Activated naive CD4-positive, alpha-beta T cell treated with anti-CD3 and anti-CD28 coated beads, Interleukin-2, amount 10 ng/mL, durations not matched to agents 7 days and 5 days (primary cell): ENCODE measurements at places on chromosomes 5 and 9.

DNA sequence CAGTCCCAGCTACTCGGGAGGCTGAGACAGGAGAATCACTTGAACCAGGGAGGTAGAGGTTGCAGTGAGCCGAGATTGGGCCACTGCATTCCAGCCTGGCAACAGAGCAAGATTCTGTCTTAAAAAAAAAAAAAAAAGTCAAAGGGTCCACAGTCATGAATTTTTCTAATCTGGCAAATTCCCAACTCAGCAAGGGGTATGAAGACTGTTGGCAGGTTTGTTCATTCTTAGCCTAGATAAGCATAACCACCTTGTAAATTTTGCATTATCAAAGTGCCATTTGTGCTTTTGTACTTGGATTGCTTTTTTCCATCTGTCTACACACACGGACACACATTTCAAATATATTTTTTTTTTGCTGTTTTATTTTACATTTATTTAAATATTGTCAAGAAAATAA, 299.8 kb upstream of the NUDT12 start:
- H3K36me3 ChIP-seq = no peaks in the 10 kb centered on the region
- no peaks in the 10 kb centered on the region for H3K27me3 ChIP-seq
- no peak for DNase-seq
- no peak overlapping the region for H3K4me3 ChIP-seq

DNA sequence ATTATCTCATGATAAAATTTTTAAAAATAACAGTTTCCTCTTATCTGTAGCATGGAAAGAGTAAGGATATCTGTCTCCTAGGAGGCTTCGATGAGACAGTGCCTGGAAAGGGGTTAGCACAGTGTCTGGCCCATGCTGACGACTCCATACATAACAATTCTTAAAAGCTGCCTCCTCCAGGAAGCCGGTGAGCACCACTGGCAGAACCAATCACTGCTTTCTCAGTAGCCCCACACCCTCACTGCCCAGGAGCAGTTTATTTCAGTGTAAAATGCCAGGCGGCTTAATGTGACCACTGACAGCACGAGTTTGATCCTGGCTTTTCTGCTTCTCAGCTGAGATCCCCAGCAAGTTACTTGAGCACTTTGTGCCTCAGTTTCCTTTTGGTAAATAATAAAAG, 1.2 kb upstream of the NIPAL4 start:
- DNase-seq = no peak
- no peak overlapping the region for H3K27ac ChIP-seq
- no peaks in the 10 kb centered on the region for H3K36me3 ChIP-seq
- H3K4me1 ChIP-seq = peaks cover 19% of the 10 kb centered on the region
- no peak overlapping the region for H3K4me3 ChIP-seq

DNA sequence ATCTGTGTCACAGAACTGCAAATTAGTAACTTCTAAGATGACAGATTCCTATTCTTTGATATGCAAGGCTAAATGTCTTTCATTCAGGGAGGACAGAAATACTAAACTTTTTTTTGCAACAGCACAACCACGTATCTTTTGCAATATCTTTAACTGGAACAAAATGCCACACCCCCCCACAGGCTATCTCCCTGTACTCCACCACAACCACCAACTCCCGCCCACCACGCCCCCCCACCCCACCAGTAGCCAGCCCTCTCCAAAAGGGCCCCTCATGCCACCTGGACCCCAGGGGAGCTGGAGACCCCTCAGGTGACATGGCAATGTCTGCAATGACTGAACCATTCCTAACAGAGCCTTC, 131.8 kb downstream of the ROR2 start:
- DNase-seq = no peak
- H3K4me1 ChIP-seq = no peaks in the 10 kb centered on the region
- no peaks in the 10 kb centered on the region for H3K36me3 ChIP-seq
- H3K4me3 ChIP-seq = no peak overlapping the region
- H3K27me3 ChIP-seq = peaks cover 7% of the 10 kb centered on the region

DNA sequence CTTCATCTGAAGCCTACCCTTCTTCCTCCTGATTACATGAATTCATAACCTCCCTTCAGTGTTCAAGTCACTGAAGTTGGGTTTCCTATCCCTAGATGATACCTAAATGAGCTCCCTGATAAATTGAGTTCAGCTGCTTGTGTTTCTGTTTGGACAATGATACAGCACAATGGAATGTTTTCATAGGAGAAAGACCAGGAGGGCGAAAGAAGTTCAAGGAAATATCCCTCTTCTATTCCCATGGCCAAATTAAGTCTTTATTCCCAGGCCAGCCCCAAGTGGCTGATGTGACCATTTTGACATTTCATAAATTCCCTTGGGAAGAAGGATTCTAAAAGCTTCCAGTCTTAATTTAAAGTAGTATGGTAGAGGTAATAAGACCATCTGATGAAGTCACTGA, 555.8 kb upstream of the CLINT1 start:
- peaks cover 4% of the 10 kb centered on the region for H3K27me3 ChIP-seq
- H3K36me3 ChIP-seq = no peaks in the 10 kb centered on the region
- H3K4me3 ChIP-seq = no peak overlapping the region
- H3K27ac ChIP-seq = no peak overlapping the region
- no peak for DNase-seq

DNA sequence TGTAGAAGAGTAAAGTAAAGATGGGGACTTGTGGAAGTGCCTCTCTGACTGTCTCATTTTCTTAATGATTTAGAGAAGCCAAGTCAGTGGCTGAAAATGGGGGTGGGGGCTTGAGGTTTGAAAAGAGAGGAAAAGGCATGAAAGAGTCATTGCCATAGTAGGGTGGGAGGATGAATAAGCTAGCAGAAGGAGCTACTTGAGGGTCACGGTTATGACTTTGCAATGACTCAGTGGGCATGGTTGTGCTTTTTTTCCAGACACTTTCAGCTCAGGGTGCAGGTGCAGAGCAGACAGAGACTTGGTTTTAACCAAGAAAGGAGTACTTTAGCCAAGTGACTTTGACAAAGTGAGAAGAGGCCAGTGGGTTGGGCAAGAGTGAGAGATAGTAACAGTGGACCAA, 117.8 kb downstream of the PTTG1 start:
- H3K36me3 ChIP-seq = no peaks in the 10 kb centered on the region
- H3K27ac ChIP-seq = no peak overlapping the region
- DNase-seq = no peak
- H3K27me3 ChIP-seq = no peaks in the 10 kb centered on the region
- no peaks in the 10 kb centered on the region for H3K4me1 ChIP-seq
- H3K4me3 ChIP-seq = no peak overlapping the region

- no peaks in the 10 kb centered on the region for H3K4me1 ChIP-seq
- H3K27me3 ChIP-seq = no peaks in the 10 kb centered on the region
- H3K36me3 ChIP-seq = no peaks in the 10 kb centered on the region
- no peak overlapping the region for H3K4me3 ChIP-seq
- DNase-seq = no peak
Measured at GRCh38 chr9:135695036-135695435, 4.2 kb downstream of the SOHLH1 start.

GRCh38 chr5:124677374-124678351, 68.8 kb downstream of the ZNF608 start:
- no peaks in the 10 kb centered on the region for H3K4me1 ChIP-seq
- no peak overlapping the region for H3K4me3 ChIP-seq
- no peaks in the 10 kb centered on the region for H3K27me3 ChIP-seq
- no peak overlapping the region for H3K27ac ChIP-seq

DNA sequence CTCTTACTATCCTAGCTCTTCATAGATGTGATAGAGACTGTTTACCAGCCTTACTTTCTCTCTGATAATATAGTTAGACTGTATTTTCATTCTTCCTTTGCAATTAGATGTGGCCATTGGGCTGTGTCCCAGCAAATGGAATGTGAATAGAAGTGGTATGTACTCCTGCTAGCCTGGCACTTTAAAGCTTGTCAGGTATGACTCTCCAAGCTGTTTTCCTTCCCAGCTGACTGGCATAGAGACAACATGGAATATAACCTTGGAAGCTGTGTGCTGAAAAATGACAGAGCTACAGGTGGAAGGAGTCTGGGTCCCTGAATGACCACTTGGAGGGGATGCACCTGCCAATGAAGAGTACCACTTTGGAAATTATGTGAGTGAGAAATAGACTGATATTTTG, 116.2 kb downstream of the DIRAS2 start:
- no peaks in the 10 kb centered on the region for H3K36me3 ChIP-seq
- DNase-seq = no peak

- H3K27me3 ChIP-seq = no peaks in the 10 kb centered on the region
- no peak for DNase-seq
- H3K4me3 ChIP-seq = no peak overlapping the region
- H3K27ac ChIP-seq = no peak overlapping the region
Measured at GRCh38 chr5:89282554-89283510, 399.8 kb upstream of the MEF2C start.

- H3K4me3 ChIP-seq = no peak overlapping the region
- peaks cover 34% of the 10 kb centered on the region for H3K4me1 ChIP-seq
- DNase-seq = peak; percentile 72
- H3K36me3 ChIP-seq = no peaks in the 10 kb centered on the region
- peaks cover 89% of the 10 kb centered on the region for H3K27me3 ChIP-seq
- no peak overlapping the region for H3K27ac ChIP-seq
Measured at GRCh38 chr5:139651853-139652787, 4.0 kb downstream of the CXXC5 start.

DNA sequence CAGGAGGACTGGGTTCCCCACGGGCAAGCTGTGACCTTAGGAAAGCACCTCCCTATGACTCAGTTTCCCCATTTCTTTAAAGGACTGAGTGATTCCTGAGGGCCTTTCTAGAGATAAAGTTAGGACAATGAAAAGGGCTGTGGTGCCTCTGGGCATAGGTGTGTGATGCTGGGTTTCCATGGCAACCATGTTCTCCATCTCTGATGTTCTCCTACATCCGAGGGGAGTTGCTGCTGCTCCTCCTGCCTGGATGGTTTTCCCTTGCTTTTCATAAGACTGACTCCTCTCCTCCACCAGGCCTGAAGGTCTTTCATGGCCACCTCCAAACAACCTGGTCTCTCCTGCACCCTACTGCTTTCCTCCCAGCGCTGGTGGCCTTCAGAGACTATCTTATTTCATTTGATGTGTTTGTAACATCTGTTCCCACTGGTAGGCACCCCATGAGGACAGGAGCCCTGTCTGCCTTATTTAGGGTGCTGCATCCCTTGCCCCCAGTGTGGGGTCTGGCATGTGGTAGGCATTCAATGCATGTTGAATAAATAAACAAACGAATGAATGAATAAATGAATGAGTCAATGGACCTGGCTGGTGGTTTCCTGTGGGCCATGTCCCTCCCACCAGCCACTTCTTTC, 112.2 kb upstream of the HAND1 start:
- peaks cover 35% of the 10 kb centered on the region for H3K27me3 ChIP-seq
- H3K27ac ChIP-seq = no peak overlapping the region
- H3K4me3 ChIP-seq = no peak overlapping the region
- no peak for DNase-seq
- no peaks in the 10 kb centered on the region for H3K36me3 ChIP-seq

- no peaks in the 10 kb centered on the region for H3K4me1 ChIP-seq
- no peak overlapping the region for H3K27ac ChIP-seq
- no peak for DNase-seq
- no peak overlapping the region for H3K4me3 ChIP-seq
Measured at GRCh38 chr5:21774801-21775200, 1078.3 kb downstream of the CDH12 start.

- H3K27ac ChIP-seq = no peak overlapping the region
- H3K36me3 ChIP-seq = no peaks in the 10 kb centered on the region
- H3K4me3 ChIP-seq = no peak overlapping the region
- peaks cover 22% of the 10 kb centered on the region for H3K27me3 ChIP-seq
- DNase-seq = no peak
- peaks cover 7% of the 10 kb centered on the region for H3K4me1 ChIP-seq
Measured at GRCh38 chr9:87742813-87743428, 17.0 kb downstream of the CTSL start.

DNA sequence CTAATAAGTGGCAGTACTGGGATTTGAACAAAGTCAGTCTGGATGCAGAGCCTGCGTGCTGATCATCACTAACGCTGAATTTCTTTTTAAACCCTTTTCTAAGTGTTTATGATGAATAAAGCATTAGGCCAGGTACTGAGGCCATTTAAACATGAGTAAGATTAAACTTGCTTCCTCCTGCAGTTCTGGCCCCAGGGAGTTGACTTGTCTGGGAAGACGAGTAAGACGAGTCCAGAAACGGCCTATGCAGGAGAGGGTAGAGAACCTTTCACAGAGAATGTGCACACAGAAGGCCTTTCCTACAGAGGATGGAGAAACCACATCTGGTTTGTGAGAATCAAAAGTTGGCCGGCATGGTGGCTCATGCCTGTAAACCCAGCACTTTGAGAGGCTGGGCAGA, 42.9 kb downstream of the SPRY4 start:
- no peaks in the 10 kb centered on the region for H3K36me3 ChIP-seq
- no peak overlapping the region for H3K27ac ChIP-seq
- H3K4me1 ChIP-seq = no peaks in the 10 kb centered on the region
- no peak for DNase-seq
- H3K27me3 ChIP-seq = peaks cover 16% of the 10 kb centered on the region

- no peaks in the 10 kb centered on the region for H3K4me1 ChIP-seq
- no peaks in the 10 kb centered on the region for H3K36me3 ChIP-seq
- H3K27ac ChIP-seq = no peak overlapping the region
- H3K27me3 ChIP-seq = no peaks in the 10 kb centered on the region
- peak; percentile 17 for DNase-seq
- no peak overlapping the region for H3K4me3 ChIP-seq
Measured at GRCh38 chr5:166441-167372, 24.6 kb upstream of the LRRC14B start.

- no peak for DNase-seq
- no peak overlapping the region for H3K4me3 ChIP-seq
- no peaks in the 10 kb centered on the region for H3K4me1 ChIP-seq
Measured at GRCh38 chr9:89293014-89293413, 18.0 kb upstream of the CKS2 start.

DNA sequence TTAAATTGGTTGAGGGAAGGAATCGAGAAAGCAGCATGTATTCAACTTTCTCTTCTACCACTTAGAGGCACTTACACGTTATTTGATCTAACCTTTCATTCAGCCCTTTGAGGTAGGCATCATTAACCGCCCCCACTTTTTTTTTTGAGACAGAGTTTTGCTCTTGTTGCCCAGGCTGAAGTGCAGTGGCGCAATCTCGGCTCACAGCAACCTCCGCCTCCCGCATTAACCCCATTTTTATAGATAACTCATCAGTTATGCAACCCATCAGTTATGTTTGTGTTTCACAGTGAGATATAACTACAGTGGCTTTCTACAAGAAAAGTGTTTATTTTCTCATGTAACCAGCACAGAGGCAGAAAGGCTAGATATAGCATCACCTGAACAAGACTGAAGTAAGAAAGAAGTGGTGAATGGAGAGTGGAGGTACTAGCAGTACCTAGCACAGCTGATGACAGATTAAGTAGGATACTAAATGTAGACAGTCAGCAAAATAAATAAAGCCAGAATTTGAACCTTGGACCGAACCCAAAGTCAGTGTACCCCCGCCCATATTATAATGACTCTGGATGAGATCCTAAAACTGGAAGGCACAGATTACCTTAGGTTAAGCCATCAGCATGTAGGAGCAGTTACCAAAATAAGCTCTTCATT, 91.2 kb downstream of the PJA2 start:
- H3K27ac ChIP-seq = no peak overlapping the region
- H3K4me3 ChIP-seq = no peak overlapping the region
- no peaks in the 10 kb centered on the region for H3K36me3 ChIP-seq
- no peaks in the 10 kb centered on the region for H3K27me3 ChIP-seq

GRCh38 chr5:77285251-77285841, 74.9 kb downstream of the PDE8B start:
- no peak overlapping the region for H3K4me3 ChIP-seq
- no peak overlapping the region for H3K27ac ChIP-seq
- H3K27me3 ChIP-seq = peaks cover 14% of the 10 kb centered on the region
- no peak for DNase-seq
